Urinary bladder (tissue), 4 donors: ENCODE measurements at places on chromosomes 11 and 22. TPM values are rescaled to one million over a fixed set of nuclear protein-coding genes. Genes with fewer than 3 reads are reported as not detected.

The PKDREJ gene
- total RNA-seq, result 0.05 TPM

The IFT27 gene
- total RNA-seq, result 20.2 TPM

The VSIG2 gene
- total RNA-seq, result 27.5 TPM

GRCh38 chr11:130592056-130592455 is 143.6 kb downstream of the ADAMTS15 start:
- DNase-seq, result no peak

DNA sequence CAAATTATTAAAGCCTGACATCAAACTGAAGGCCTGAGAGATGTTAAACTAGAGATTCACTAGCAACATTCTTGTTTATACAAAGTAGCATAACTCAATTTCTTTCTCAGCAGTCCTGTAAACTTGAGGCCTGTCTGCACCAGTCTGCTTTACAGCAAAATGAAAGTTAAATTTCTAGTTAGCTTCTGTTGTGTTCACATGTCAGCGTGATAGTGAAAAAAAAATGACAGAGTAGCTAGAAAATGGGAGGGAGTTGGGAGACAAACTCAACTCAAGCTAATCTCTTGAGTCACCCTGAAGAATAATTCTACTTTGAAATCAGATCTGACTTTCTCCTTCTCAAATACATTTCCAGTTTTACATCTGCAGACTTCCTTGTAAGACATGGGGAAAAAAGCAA is 6.5 kb downstream of the RBFOX2 start:
- no peak for DNase-seq

DNA sequence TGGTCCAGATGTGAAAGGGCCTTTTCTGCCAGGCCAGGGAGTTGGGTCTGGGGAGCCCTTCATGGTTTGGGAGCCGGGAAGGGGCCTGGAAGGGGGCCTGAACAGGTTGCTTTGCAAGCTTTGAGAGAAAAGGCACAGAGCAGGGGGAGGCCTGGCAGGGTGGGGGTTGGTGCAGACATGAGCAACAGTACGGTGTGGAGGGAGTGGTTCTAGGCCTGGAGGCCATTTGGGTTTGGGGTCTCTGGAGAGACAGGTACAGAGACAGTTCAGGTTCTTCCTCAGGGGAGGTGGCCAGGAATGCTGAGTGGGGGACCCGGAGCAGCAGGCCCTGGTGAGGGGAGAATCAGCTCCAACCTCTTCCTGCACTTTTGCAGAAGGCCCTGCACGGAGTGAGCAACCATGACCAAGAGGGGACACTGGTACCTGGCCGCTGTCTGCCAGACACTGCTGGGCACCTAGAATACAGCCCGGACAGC is 1.4 kb downstream of the KDELR3 start:
- DNase-seq, result no peak

The SCT gene
- not detected for total RNA-seq

DNA sequence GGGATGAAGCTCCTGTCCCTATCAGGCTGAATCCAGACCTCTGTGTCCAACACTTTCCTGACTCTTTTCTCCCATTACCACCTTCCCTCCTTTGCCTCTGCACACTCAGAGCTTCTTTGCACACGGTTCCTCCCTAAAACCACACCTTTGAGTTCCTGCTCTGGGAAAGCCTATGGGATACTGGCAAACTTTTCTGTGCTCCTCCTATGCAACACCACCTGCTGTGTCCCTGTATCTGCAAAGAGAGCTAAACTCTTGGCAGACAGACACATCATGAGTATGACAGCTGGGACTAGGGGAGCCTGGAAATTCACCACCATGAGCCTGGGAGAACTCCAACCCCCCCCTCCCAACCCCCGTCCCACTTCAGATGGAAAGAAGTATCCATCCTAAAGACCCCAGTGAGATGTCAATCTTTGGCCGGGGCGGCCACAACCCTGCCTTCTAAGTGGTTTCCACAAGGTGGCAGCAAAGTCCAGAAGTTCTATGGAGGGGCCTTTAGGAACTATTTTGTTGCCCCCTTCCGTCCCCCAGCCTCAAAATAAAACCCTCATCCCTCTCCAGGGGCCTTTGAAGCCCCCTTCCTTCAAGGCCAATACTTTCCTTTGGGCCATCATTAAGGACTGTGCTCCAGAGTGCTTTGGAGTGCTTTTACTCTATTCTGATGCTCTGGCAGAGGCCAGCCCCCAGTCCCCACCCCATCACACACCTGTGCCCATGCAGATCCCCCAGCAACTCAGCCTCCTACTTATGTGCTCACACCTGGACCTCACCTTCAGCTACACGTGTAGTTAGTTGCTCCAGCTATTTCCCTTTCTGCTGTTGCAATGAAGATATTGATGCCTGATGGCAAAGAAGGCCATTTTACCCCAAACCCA is 19.4 kb downstream of the HTR3A start:
- DNase-seq, result no peak

The GRIA4 gene
- 3.1 TPM for total RNA-seq

The FOLR1 gene
- total RNA-seq, result 1.1 TPM

GRCh38 chr11:35265755-35266454 is 126.9 kb downstream of the CD44 start:
- no peak for DNase-seq

The UVRAG gene
- total RNA-seq, result 36.6 TPM

DNA sequence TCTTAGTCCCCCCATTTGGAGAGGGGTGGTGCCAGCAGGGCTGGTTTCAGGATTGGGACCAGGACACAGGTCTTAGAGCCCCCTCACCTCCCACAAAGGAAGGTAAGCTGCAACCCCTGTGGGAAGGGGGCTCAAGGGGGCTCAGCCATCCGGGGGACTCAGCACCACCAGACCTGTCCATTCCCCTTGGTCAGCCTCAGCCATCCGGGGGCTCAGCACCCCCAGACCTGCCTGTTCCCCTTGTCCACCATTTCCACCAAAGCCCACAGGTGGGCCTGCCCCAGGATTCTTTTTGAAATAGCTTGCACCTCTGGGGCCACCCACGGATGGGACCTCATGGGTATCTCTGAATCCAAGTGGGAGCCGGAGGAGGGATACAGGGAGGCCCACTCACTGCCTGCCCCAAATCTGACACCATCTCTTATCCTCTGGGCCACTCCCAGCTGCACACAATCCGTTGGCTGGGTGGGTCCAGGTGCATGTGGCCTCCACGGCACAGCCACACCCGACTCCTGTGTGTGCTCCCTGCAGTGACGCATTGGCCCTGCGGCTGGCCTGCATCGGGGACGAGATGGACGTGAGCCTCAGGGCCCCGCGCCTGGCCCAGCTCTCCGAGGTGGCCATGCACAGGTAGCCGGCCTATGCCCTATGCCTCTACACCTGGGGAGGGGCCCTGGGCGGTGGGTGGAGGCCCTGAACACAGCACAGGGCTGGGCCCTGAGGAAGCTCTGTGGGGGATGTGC is 15.9 kb downstream of the MCAT start:
- no peak for DNase-seq

The ACP2 gene
- total RNA-seq, result 24.5 TPM

The RTN4R gene
- total RNA-seq, result 3.1 TPM

GRCh38 chr11:45180848-45181192 is 34.4 kb downstream of the PRDM11 start:
- DNase-seq, result no peak

DNA sequence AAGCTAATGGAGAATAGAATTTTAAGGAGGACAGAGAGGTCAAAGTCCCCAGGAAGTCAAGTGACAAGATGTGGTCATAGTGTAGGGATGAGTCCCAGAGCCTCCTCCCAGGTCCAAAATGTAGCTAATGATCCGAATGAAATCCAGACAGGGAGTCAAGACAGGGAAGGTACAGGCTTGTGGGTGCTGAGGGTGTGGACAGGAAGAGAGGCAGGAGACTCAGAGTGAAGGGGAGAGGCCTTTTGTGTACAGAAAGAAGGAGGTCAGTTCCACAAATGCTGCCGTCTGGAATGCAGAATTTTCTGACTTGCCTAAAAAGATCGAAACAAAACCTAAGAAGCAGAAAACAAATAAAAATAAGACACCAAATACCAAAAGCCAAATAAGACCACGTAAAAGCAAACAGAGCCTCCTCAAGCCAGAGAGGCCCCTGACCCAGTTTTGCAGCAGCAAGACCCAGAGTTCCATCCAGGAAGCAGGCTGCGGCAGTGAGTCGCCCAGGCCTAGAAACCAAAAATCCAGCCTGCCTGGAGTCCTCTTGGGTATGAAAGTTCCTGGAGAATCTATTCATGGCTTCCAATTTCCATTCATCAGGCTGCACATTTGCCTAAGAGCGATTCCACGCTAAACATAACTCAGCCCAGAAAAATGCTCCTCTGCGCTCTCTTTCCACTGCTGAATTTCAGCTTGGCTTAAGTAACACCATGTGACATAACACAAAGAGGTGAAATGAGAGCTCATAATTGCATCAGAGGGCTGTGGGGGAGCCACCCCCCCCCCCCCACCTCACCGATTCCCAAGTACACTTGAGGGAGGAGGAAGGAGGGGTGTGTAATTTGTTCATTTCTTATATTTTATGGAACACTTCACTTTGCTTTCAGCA is 71.2 kb downstream of the KIRREL3 start:
- DNase-seq, result no peak

DNA sequence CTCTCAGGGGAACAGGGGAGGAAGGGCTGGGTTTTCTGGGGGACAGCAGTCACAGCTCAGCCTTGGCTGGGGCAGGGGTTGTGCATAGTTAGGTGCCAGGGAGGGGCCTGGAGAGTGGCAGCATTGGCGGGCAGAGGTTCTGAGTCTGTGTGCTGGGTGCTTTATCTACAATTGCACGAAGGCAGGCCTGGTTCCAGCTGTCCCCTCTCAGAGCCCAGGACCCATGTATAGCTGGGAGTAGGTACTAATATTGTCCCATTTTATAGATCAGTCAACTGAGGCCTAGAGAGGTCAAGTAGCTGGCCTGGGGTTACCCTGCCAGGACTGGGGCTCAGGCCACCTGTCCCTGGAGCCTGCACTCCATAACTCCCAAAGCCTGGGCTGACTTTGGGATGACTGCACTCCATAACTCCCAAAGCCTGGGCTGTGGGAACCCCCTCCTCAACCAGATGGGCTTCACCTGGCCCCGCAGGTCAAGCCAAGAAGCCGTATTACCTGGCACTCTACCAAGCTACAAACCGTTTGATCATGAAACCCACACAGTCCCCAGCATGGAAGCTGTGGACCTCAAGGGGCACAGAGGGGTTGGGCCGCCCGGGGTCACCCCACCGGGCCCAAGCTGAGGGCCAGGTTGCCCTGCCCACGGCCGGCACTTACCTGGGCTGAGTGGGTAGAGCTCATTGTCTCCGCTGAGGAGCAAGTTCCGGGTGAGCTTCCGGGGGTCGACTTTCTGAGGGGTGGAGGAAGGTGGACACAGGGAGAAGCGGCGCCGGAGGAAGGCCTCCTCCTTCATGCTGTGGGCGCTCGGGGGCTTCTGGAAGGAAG is 36.5 kb downstream of the OSBPL5 start:
- DNase-seq, result no peak

GRCh38 chr11:68473693-68474092 is 13.1 kb downstream of the PPP6R3 start:
- no peak for DNase-seq

- peak; percentile 23 for DNase-seq
Observed at GRCh38 chr11:9046481-9046880, 42.7 kb upstream of the NRIP3 start.

DNA sequence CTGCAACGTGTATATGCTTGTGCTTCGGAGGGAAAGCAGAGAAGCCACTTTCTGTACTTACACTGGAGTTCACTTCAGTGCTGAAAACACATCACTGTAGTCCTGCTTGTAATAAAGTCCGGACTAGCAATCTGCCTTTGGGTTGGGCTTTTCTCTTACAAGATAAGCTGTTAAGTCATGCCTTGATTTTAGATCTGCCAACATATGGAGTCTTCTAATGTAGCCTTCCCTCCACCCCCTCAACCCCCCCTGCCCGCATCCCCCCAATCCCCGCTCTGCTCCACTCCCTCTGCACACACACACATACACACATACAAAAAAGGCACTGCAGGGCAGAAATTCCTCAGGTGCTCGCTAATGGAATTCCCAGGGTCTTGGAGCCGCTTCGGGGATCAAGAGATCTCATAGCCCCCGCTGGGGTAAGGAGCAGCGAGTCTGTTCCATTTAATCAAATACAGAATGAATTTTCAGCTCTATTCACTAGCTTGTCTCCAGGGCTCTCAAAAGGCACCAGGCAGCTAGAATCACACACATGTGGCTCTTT is 3.4 kb downstream of the CDON start:
- DNase-seq, result no peak

- no peak for DNase-seq
Observed at GRCh38 chr11:44338698-44339529, 29.0 kb upstream of the ALX4 start.

The GPR83 gene
- 0.16 TPM for total RNA-seq

DNA sequence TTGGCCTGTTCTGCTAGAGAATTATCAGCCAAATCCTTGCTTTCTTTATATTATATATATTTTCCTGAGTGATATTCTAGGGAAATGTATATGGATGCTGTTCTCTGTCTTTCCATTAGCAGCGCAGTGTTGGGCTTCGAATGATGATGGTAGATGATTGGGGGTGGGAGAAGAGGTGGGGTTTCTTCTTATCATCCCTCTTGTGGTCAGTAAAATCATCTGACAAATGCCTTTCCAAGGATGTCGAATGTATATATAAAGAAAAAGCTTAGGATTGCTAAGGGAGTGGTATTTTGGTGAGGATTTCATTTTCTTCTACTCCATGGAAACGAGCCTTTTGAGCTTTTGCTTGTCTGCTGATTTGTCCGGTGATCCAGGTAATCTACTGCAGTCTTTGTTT is 48.9 kb downstream of the ARHGEF12 start:
- no peak for DNase-seq

DNA sequence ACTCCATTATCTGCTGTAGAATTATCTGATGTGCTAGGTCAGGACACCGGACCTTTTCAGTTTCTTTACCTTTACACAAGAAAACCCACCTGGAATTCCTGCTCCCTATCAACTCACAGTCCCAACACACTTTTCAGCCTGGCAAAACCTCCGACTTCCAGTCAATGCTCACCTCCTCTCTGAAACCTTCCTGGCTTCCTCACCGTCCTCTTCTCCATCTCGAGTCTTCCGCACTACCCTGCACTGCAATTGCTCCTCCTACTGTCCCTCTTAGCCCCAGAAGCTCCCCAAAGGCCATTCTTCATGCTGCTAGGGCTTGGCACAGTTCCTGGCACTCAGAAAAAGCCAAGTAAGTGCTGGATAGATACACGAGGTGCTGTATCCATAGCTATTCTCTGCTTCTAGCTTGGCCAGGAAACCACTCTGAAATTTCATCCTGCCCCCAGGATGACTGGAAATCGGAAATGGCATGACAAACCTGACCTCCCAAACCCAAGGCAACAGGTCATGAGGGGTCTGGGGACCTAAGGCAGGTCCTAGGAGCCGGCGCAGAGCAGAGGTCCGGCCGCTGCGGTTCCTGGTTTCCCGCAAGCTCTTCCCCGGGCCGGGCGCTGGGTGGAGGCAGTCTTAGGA is 702 bp downstream of the SYN3 start:
- no peak for DNase-seq

- DNase-seq, result no peak
Observed at GRCh38 chr22:49590381-49590780, 237.3 kb downstream of the BRD1 start.

The RHOD gene
- total RNA-seq, result 3.9 TPM

DNA sequence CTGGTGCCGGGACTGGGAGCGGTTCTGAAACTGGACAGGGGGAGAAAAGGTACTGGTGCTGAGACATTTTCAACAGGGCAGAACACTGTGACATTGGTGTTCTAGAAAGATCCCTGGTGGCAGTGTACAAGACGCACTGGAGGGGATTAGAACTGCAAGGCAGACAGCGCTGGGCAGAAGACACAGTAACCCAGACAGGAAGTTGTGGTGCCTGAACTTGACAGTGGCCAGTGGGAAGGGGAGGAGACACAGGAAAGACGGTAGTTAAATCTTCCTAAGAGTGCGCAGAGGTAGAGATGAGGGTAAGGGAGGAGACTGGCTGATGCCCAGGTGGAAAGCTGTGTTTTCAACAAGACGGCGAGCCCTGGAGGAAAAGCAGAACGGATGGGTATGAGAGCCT is 24.5 kb downstream of the FAM227A start:
- no peak for DNase-seq
